ENCODE measurements at places on chromosomes 16 and 17. TPM values are rescaled to one million over a fixed set of nuclear protein-coding genes. Genes with fewer than 3 reads are reported as not detected.

Gene CBX4
- 36.7 TPM for total RNA-seq

Gene PLCG2
- total RNA-seq, result 130 TPM

Gene SMIM5
- 15.5 TPM for total RNA-seq

Gene DNAI2
- 0.32 TPM for total RNA-seq

Gene CSNK1D
- 161 TPM for total RNA-seq

Gene ZNF18
- total RNA-seq, result 9.0 TPM

Gene DNAH9
- 1.5 TPM for total RNA-seq

Gene GAN
- total RNA-seq, result 11.6 TPM

DNA sequence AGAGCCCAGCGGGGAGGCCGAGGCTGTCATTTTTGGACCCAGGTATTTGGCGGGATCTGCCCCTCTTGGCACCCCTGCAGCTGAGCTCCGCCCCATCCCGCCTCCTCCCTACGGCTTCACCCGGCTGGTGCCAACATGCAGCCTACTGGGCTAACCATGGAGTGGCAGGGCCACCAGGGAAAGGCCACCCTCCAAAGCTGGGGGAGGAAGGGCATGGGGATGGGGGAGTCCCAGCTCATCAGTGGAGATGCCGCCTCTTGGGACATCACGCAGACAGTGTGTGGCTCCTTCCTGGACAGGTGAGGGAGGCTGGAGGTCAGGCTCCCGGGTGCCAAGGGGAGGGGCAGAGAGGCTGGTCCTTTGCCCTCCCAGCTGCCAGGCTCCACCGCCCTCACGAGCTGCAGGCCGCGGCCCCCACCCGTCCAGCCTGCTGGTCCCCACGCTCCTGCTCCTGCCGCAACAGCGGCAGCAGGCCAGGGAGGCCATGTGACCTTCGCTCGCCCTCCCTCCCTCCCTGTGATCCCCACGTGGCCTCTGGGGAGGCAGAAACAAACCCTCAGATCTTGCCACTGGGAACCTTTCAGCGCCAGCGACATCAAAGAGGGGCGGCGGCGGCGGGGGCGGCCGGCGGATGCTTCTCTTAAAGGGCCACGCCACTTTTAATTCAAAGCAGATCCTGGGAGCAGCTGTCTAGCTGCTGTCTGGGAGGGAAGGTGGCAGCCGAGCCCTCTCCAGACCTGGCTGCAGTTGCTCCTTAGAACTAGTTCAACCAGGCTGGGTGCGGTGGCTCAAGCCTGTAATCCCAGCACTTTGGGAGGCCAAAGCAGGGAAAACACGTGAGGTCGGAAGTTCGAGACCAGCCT lies 6.8 kb upstream of the NOTUM start:
- DNase-seq, result peak; percentile 78

DNA sequence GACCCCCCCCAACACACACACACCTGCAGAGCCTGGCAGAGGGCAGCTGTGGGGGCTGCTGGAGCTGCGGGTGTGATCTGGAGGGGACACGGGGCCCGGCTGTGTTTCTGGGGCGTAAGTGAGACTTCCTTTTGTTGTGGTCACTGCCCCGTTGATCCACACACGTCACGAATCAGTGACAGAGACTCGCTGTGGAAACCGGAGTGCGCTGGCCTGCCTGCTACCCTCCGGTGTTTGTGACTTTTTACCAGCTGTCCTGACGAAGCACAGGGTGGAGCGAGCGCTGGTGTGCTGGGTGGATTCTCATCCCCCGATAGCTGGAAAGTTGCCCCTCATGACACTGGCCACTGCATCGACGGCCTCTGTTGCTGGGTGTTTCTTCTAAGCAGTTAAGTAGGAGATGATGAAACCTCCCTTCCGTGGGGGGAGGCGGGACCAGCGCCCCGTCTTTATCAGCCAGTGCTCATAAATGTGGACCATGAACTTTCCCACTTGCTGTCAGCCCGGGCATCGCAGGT lies 2.3 kb downstream of the METRNL start:
- DNase-seq, result peak; percentile 61

- DNase-seq, result no peak
Measured at GRCh38 chr17:9026741-9027140, 5.4 kb downstream of the NTN1 start.

- peak; percentile 63 for DNase-seq
Measured at GRCh38 chr17:31494259-31495021, 103.0 kb downstream of the RAB11FIP4 start.

- no peak for DNase-seq
Measured at GRCh38 chr16:73171380-73171779, 123.5 kb upstream of the ZFHX3 start.

- no peak for DNase-seq
Measured at GRCh38 chr16:84349862-84350684, 18.3 kb upstream of the ATP2C2 start.

DNA sequence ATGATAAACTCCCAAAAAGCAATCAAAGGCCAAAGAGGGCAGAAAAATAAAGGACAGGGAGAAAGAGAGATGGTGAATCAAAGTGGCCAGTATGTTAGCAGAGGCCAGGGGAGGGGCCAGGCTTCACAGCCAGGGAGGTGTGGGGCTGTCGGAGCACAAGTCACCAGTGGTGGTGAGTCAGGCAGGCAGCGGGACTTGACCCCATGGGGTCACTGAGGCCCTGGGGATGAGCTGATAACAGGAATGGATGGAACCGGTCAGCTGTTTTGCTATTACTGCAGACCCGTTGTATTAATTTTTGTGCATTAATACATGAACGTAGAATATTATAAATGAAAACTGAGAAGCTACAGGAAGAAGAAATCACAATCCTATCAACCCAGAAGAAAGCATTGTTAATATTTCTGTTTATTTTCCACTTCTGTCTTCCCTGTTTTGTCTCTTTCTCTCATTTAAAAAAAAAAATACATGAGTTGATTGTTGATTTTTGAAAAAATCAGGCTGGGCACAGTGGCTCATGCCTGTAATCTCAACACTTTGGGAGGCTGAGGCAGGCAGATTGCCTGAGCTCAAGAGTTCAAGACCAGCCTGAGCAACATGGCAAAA lies 106.9 kb downstream of the SOCS1 start:
- DNase-seq, result no peak

DNA sequence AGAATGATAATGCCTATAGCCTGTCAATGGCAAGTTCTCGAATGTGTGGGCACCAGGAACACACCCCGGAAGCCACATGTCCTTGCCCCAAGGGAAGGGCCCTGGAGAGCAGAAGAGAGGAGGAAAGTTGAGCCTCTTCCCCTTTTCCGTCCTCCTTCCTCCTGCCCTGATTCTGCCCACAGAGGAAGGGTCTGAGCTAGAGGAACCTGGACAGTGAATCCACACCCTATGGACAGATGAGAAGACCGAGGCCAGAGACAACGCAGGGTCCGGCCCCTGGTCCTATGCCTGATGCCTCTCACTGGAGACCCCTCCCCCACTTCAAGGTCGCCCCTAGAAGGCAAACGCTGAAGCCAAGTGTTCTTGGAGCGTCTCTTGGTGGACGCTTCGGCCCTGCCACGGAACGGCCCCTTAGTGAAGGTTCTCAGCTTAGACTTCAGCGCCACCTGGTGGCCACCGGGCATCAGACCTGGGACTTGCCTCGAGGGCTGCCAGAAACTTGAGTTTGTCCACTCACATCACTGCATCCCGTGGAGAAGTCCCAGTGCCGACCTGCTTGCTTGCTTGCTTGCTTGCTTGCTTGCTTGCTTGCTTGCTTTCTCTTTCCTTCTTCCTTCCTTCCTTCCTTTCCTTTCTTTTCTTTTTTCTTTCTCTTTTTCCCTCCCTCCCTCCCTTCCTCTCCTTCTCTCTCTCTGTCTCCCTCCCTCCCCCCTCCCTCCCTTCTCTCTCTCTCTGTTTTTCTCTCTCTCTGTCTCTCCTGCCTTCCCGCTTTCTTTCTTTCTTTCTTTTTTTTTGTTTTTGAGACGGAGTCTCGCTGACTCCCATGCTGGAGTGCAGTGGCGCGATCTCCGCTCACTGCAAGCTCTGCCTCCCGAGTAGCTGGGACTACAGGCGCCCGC lies 20.6 kb upstream of the SPNS3 start:
- peak; percentile 94 for DNase-seq

GRCh38 chr16:87555647-87556046 lies 46.7 kb upstream of the JPH3 start:
- DNase-seq, result no peak

DNA sequence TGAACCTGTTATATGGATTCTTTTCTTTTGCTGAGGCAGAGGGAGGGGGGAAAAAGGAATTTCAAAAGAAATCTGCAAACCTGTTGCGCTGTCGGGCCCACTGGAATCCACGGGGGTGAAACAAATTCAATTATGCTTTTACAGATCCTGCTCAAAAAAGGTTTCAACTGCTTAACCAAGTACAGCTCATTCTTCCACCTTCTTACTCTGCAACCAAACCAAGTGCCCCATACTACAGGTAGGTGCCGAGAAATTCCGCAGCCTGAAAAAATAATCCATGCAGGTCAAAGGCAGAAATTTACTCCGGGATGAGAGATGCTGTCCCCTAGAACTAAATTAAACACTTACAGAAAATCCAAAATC lies 416 bp downstream of the RNF43 start:
- no peak for DNase-seq

- DNase-seq, result no peak
Measured at GRCh38 chr17:71313866-71314265, 807.0 kb upstream of the SOX9 start.

DNA sequence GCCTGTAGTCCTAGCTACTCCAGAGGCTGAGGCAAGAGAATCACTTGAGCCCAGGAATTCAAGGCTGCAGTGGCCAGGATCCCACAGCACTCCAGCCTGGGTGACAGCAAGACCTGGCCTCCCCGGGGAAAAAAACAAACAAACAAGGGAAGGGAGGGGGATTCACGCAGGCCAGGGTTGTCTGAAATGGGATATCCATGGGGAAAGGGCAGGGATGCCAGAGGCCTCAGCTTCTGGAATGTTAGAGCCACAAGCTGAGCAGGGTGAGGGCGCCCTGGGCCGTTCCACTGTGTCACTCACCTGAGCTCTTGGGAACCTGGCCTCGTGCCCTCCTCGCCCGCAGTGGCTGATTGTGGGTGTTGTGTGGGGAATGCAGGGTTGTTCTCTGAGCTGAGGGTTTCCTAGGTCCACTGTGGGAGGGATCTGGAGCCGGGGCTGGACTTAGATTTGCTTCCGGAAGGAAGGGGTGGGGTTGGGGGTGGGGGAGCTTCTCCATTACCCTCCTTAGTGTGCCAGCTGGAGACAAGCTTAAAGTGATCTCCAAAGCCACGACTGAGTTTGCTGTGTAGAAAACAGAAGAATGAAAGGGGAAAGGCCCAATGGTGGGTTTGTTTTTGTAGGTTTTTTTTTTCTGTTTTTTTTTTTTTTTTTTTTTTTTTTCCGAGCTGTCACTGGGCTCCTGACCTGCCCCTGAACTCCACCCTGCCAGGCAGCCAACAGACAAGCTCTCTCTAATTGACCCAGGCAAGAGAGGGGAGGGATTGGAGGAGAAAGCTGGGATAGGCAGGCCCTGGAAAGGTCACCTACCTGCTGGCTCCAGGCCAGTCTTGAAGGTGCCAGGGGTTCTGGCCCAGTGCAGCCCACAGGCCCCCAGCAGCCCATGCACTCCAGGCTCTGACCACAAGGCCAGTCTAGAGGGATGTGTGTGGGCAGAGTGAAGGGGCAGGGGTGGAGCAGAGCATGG lies at the start of gene SULT1A1:
Gene SULT1A1 (minus strand): TSS at position 414 of the 964 bp plus-strand sequence. CDS start 1,189 bp downstream, outside the sequence.
- DNase-seq, result peak; percentile 46

DNA sequence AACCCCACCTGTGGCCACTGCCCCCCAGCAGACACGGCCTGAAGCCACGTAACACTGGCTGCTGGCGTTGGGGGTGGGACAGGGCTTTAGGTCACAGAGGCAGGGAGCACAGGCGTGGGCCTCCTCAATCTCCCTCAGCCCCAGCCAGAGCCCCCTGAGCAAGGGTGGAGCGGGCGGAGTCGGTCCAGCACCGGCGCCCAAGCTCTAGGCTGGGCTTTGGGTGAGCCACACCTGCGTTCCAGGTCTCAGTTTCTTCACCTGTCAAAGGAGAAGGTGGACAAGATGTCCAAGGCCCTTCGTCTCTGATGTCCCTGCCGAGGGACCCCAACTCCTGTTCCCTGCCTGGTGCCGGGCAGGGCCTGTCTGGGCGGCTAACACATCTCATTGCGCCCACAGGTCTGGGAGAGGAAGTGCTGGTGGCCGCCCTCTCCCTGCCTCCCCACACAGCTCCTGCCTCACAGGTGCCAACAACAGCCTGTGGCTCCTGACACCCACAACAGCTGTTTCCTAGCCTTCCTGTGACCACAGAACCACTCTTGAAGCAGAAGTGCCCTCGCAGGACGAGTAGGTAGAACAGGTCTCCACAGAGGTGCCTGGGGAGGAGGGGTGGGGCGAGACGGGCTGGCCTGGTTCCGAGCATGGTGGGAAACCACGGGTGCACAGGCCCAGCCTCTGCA lies 12.0 kb downstream of the FAM83G start:
- no peak for DNase-seq

DNA sequence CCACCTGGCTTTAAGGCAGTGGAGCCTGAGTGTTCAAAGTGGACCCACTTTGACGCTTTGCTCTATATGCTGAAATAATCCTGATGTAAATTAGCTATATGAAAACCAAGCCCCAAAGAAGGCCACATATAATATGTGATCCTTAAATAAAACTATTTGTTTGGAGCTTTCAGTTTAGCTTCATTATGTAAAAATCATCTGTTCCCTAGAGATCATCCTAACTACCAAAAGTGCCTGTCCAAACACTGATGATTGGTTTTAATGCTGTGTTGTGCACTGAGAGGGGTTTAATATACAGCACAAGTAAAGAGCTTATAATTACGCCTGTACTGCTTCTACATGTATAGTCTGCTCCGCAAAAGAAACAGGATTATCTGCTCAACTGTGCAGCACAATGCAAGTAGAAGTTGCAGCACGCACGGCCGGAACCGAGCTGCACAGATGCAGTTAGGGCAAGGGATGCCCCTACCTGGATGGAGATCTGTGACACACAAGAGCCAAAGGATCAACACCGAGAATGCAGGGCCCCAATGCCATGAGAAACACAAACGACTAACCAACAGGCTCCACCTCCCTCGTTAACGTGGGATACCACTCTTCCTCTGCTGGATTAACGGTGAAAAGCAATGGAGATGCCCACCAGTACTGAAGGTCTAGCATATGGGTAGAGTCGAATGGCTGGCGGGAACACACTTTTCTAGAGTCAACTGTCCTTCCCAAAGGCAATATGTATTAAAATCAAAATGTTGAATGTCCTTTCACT lies 20.5 kb downstream of the USP7 start:
- no peak for DNase-seq

- DNase-seq, result no peak
Measured at GRCh38 chr17:69853541-69854224, 221.3 kb upstream of the KCNJ16 start.

DNA sequence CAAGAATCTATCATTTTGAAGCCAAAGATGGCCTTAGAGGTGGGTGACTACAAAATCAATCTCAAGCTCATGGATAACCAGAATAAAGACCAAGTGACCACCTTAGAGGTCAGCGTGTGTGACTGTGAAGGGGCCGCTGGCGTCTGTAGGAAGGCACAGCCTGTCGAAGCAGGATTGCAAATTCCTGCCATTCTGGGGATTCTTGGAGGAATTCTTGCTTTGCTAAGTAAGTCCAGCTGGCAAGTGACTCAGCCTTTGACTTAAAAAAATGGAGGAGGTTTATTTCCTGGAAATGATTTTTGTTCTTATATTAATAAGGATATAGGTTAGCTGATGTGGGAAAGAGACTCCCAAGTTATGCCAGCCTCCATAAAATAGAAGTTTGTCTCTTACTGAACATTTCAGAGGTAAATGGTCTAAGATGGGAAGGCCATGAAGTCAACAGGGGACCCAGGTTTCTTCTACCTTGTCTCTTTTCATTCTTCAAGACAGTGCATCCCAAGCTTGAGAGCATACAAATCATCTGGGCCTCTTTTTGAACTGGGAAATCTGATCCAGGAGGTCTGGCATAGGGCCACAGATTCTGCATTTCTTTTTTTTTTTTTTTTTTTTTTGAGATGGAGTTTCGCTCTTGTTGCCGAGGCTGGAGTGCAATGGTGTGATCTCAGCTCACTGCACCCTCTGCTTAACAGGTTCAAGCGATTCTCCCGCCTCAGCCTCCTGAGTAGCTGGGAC lies 19.8 kb upstream of the TANGO6 start:
- no peak for DNase-seq

Data from mucosa of gallbladder (tissue), 1 donor.